ENCODE measurements at places on chromosomes 3 and 15.

GRCh38 chr3:128794067-128794768 lies 68.2 kb downstream of the RAB7A start:
- DNase-seq = no peak

- DNase-seq = no peak
Observed at GRCh38 chr15:88655103-88655553, 16.3 kb downstream of the ISG20 start.

DNA sequence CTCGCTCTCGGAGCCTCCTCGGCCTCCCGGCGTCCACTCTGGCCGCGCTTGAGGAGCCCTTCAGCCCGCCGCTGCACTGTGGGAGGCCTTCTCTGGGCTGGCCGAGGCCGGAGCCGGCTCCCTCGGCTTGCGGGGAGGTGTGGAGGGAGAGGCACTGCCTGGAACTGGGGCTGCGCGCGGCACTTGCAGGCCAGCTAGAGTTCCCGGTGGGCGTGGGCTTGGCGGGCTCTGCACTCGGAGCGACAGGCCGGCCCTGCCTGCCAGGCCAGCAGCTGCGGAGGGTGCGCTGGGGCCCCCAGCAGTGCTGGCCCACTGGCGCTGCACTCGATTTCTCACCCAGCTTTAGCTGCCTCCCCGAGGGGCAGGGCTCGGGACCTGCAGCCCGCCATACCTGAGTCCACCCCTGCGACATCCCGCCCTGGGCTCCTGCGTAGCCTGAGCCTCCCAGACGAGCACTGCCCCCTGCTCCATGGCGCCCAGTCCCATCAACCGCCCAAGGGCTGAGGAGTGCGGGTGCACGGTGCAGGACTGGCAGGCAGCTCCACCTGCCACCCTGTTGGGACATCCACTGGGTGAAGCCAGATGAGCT lies 765.0 kb downstream of the IGSF11 start:
- DNase-seq = no peak

DNA sequence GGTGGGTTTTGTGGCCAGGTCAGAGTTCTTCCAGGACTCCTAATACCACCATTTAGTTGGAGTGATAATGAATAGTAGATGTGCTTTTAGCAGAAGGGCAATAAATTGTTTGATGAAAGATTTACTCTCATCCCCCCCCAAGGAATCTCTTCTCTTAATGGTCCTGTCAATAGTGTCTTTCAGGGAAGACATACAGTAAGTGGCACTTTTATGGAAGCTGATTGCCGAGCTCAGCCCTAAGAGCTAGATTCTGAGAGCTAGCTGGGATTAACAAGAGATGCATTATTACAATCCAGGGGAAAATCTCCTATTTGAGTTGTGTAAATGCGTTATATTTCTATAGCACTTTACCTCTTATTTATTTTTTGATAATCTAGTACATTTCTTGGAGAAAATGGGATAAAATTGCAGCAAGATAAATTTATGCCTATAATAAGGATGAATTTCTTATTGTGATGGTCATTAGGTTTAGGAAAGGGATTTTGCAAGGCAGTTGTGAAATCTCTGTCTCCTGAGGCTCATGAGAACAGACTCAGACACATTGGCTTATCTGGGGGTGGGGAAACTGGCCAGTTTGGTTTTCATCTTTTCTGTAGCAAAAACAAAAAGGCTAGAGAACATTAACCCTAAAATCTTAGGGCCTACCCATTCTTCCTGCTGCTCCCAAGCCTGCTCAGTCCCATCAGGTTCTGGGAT lies 41.6 kb upstream of the CLSTN2 start:
- DNase-seq = no peak

DNA sequence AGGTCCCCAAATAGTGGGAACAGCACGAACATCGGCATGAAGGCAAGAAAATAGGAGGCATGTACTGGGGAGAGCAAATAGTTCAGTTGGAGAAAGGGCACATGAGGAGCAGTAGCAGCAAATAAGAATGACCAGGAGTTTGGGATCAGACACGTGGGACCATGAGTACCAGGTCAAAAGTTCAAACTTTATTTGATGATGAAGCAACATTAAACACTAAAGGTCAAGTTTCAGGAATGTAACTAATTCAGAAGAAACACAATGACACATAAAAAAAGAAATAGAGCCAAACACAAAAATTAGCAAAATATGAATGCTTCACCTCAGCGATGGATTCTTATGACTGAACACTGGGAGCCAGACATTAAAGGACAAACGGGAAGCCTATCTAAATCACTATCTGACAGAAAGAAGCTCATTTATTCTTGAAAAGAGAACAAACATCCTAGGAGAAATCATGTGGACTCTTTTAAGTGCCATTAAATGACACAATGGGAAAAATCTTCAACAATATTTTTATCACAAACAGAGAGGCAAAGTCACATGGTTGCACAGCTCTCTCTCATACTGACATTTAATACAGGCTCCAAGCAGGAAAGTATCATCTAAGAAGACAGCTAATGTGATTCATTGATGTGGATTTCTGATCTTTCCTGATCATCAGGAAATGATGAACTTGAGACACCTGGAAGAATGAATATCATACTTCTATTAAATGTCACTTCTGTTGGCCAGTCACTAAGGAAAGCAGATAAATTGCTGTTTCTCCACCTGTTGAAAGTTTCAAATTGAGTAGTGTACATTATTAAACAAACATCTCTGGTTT lies 216.9 kb upstream of the THBS1 start:
- no peak for DNase-seq

- no peak for DNase-seq
Observed at GRCh38 chr15:31317421-31318327, 9.0 kb upstream of the KLF13 start.

GRCh38 chr3:112127522-112128494 lies 5.2 kb downstream of the GCSAM start:
- DNase-seq = no peak

DNA sequence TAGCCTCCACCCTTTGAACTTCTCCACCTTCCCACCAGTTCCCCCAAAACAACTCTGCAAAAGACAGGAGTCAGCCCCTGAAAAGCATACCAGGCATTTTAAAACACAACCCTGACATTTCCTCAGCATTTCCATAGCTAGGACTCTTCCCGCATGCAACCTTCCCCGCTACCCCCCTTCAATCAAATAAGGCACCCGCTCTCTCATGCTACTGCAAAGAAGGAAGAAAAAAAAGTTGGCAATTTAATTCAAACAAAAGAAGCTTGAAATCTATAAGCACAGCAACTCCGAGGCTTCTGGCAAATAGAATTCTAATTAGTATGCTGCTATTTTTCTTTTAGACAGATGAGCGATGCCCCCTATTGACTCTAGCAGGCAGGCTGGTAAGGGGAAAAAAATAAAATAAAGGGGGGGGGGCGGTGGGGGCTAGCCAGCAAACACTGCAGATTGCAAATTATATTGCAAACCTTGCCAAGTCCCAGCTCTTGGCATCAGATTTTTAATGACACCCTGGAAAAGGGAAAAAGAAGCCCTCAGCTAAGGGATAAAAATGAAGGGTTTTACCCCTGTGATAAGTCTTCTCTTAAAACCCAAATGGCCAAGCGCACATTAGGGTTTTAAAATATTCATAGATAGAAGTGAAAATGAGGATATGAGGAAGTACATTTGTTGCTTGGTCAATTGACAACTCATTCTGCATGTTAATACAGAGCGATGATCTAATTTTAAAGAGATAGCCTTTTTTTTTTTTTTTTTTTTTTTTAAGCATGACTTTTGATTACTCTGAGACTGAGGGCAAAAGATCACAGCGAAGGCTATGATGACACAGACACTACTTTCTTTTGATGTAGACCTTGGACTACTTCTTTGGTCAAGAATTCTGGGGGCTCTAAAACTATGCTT lies 255.2 kb downstream of the NR2F2 start:
- DNase-seq = no peak

DNA sequence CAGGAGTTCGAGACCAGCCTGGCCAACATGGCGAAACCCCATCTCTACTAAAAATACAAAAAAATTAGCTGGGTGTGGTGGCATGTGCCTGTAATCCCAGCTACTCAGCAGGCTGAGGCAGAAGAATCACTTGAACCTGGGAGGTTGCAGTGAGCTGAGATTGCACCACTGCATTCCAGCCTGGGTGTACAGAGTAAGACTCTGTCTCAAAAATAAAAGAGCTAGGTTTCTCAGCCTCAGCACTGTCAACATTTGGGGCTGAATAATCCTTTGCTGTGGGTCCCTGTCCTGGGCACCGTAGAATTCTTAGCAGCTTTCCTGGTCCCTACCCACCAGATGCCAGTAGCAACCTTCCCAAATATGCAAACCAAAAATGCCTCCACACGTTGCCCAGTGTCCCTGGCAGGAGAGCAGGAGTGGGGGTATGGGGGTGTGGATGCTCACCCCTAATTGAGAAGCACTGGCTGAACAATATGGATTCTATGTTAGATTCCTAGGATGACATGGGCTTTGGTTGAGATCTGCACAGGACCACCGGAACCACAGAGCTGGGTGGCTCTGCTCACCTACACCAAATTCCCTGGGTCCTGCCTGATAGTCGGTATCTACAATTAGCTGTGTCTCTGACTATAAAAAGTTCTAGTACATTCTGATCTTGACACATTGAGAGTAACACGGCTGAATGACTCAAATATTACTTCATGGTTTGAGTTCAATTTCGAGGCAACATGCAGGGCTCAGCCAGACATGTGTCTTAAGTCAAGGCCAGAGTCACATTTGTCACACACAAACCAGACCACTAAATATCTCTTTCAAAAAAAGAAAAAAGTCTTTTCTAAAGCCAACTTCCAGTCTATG lies 577.0 kb upstream of the MDFIC2 start:
- DNase-seq = no peak

DNA sequence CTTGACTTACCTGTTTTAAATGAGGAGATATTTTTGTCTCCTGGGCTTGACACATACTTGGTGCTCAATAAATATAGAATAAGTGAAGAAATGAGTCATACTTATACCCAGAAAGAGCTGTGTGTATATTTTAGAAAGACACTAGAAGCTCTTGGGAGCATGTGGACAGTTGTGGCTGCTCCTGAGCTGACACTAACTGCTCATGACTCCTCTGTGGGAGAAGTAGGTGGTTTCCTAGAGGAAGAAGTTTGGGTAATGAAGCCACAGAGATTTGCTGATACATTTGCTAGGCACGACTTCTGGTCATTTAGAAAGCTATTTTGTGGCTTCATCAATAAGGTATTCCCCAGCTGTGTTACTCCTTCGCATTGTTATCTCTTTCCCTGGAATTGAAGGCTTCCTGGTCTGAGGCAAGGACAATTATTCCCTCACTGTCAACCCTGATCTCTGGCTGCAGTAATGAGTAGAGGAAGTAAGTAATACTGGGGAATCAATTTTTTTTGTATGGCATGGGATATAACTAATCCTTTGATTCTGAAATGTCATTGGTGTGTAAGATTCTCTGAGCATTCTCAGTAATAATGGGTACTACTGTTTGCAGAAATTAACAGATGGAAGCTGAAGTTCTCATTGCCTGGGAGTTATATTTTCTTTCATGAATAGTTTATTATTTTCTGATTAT lies 79.6 kb upstream of the DCBLD2 start:
- DNase-seq = no peak

DNA sequence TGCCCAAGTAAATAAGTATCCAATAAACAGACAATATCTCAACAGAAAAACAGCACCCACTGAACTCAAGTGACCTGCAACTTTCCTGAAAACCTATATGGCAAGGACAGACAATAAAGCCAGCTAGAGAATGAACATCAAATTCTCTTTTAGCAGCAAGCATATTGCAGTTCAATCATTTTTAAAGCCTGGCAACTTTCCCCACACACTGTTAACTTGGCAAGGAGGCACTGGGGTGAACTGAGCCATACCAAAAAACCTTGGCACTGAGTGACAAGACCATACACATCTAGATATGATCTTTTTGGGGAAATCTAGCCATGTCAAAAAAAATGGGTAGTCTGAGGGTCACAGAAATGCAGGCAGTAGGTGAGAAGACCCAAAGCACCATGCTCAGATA lies 174.6 kb downstream of the STT3B start:
- no peak for DNase-seq

GRCh38 chr3:56889131-56889530 lies 87.4 kb upstream of the ARHGEF3 start:
- DNase-seq = no peak

DNA sequence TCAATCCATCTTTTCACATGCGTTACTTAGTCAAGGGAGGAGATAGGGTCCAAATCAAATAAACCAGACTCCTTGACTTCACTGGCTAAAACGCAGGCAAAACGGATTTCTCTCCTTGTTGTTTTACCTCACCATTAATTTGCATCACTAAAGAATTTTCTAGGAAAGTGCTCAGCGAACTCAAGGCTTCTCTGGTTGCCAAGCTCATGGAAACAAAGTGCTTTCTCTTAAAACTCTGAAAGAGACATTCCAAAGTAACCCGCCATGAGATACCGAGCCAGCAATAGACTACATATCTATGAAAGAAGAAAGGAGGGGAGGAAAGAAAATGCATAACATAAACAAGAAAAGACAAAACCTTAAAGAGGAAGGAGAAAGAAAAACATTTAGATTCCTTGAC lies 211.7 kb upstream of the WNT5A start:
- no peak for DNase-seq

GRCh38 chr3:14505001-14505802 lies 34.9 kb downstream of the GRIP2 start:
- DNase-seq = no peak

DNA sequence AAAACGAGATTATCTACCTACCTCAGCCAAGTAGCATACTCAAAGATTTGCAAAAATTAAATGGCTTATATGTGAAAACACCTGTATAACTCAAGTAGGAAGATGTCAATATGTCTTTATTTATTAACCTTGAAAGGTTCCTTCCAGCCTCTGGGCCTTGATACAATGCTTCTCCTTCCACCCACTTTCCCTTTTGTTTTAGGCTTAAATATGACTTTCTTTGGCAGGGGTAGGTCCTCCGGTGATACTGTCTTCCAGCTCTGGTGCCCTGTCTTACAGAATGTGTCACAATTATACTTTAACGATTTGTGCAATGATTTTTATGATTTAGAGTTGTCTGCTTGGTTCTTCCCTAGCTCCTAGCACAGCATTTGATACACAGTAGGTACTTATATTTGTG lies 4.1 kb downstream of the LINS1 start:
- DNase-seq = no peak

DNA sequence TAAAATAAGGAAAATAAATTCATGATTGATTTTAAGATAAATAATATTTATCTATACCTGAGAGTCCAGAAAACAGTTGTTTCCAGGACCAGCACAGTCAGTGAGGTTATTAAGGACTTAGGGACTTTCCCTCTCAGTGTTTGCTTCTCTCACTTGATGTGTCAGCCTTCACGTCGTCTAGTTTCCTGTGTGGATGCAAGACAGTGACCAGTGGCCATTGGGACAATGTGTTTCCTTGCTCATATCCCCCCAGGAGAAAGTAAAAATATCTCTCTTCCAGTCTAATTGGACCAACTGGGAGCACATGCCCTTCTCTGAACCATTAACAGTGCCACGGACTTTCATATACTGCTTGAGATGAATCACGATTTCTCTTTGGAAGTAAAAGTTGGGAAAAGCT lies 157.8 kb upstream of the CTNNB1 start:
- DNase-seq = no peak

GRCh38 chr15:41881086-41881485 lies 12.8 kb downstream of the SPTBN5 start:
- no peak for DNase-seq

DNA sequence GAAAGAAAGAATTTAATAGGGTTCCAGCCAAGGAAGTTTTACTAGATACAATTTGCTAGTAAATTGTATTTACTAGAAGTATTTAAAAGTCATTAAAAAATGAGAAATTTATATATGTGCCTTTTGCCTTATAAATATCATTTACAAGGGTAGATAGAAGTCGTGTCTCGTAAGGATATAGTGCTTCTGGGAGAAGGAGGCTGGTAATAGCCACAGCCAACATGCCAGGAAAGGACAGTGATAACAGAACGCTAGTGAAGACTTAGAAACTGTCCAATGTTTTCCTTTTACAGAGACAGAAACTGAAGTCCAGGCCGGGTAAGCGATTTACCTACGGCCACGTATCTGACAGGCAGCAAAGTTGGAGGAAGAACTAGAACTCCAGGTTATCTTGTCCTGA lies 113.5 kb upstream of the LRRN1 start:
- DNase-seq = no peak
